ENCODE measurements at places on chromosomes 16 and 17.

- no peak for DNase-seq
These were observed 586.3 kb downstream of the KCNJ18 start for GRCh38 chr17:22278302-22279275.

DNA sequence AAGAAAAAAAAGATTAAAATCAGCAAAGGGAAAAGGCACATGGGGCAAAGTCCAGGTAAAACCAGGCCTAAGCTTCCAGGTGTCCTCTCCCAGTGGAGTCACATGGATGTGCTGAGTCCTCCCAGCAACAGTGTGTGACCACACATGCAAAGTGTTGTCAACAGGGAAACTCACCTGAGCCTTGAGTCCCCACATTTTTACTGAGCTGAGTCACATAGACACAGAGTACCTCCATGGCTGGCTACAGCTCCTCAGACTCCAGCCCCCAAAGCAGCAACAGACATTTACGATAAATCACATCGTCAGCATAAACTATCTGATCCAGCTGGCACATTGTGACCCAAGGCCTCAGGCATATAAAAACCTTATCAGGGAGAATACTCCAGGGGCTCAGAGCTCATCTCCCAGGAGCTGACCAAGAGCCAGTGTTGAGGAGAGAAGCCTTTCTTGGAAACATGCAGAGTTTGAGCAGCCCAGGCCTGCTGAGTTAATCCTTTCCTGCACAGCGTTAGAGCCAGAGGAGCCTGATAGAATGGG lies 20.5 kb downstream of the ERCC4 start:
- no peak for DNase-seq

GRCh38 chr16:70575376-70575775 lies 51.8 kb downstream of the SF3B3 start:
- DNase-seq, result no peak

DNA sequence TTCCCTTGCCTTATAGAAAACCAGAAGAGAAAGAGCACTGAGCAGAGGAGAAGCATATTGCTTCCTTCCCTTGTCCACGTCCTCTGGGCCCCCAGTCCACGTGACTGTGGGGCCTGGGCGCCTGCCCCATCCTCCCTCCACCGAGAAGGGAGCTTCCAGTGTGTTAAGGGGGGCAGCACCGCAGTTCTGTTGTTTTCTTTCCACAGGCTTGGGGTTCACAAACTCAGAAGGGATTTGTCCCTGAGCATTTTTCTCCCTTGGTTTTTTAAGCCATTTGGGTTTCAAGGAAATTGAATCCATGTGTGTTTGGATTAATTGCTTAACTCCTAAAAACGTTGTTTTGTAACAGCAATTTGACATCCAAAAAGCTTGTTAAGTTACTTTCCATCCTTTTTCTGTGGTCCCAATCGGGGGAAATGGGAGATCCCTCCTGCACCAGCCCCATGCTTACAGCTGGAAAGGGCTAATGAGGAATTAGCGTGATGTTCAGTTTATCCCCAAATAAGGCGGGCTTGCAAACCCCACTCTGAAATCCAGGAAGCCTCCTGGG lies 347.5 kb upstream of the TNRC6C start:
- no peak for DNase-seq

GRCh38 chr17:8904686-8905085 lies 37.2 kb upstream of the PIK3R6 start:
- peak; percentile 41 for DNase-seq

GRCh38 chr16:54926166-54926838 lies 4.4 kb upstream of the IRX5 start:
- no peak for DNase-seq

DNA sequence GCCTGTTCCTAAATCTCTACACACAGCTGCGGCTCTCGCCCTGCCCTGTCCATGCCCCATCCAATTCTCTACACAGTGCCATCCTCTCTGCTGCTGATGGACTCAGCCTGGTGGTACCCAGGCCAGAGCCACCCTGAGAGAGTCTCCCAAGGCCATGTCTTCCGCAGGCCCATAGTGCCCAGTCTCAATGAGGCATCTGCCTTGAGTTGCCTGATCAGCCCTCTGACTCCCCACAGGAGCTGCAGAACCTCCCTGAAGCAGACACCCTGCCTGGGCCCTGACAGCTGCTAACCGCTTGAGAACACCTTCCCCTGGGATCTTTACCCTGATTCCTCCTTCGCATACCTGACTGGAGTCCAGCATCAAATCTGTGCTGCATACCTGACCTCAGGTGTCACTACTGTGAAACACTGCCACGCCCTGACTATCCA lies 13.3 kb downstream of the TSPOAP1 start:
- DNase-seq, result peak; percentile 43

- DNase-seq, result peak; percentile 60
These were observed 31.8 kb downstream of the TMEM235 start for GRCh38 chr17:78263063-78263735.

GRCh38 chr16:89953671-89954406 lies 5.3 kb downstream of the DEF8 start:
- no peak for DNase-seq

- no peak for DNase-seq
These were observed 30.4 kb downstream of the ATP2C2 start for GRCh38 chr16:84398701-84399100.

GRCh38 chr17:39928858-39929645 lies 1.5 kb downstream of the LRRC3C start:
- no peak for DNase-seq

GRCh38 chr16:19689342-19689741 lies 28.7 kb downstream of the KNOP1 start:
- no peak for DNase-seq

- no peak for DNase-seq
These were observed 8.7 kb downstream of the C16orf87 start for GRCh38 chr16:46822270-46822669.

DNA sequence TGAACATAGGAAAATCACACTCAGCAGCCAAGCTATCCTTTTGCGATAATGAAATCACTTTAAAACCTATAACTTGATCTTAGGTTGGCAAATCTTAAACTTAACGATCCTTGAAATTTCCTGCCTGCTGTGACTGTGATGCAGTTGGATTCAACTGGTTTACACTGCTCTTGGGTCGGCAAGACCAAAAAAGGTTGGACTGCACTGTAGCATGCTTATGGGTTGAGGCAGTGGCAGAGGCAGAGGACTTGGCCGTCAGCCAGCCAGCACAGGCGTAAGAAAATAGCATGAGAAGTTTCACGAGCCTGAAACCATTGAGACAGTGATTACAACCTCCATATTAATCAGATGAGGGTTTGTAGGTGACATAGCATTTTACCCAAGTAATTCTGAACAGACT lies 21.4 kb downstream of the WSB1 start:
- DNase-seq, result no peak

GRCh38 chr16:81181013-81181720 lies 57.3 kb upstream of the BCO1 start:
- peak; percentile 87 for DNase-seq

- peak; percentile 61 for DNase-seq
These were observed 1.2 kb upstream of the C17orf99 start for GRCh38 chr17:78144736-78145641.

GRCh38 chr16:21214086-21214485 lies 2.7 kb upstream of the ZP2 start:
- DNase-seq, result no peak

Measured in ecto neural progenitor cell (in vitro differentiated cells).